ENCODE measurements at places on chromosomes 3 and 15.

GRCh38 chr15:96959501-96959900 is 629.0 kb downstream of the NR2F2 start:
- no peak for DNase-seq

- DNase-seq = no peak
Measured at GRCh38 chr15:26561130-26561529, 211.7 kb downstream of the GABRB3 start.

GRCh38 chr3:50604628-50605588 is 6.7 kb downstream of the CISH start:
- DNase-seq = peak; percentile 69

- no peak for DNase-seq
Measured at GRCh38 chr3:45309876-45310275, 78.5 kb upstream of the LARS2 start.

GRCh38 chr15:43440721-43441281 is 52.2 kb downstream of the TP53BP1 start:
- no peak for DNase-seq

DNA sequence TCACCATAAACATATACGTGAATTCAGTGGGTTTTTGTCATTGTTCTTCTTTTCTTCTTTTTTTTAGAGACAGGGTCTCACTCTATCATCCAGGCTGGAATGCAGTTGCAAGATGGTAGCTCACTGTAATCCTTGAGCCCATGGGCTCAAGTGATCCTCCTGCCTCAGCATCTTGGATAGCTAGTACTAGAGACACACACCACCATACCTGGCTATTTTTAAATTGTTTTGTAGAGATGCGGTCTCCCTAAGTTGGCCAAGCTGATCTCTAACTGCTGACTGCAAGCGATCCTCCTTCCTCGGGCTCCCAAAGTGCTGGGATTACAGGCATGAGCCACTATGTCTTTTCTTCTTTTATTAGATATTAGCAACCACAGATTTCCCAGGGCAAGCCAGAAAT is 220.6 kb downstream of the NLGN1 start:
- no peak for DNase-seq

DNA sequence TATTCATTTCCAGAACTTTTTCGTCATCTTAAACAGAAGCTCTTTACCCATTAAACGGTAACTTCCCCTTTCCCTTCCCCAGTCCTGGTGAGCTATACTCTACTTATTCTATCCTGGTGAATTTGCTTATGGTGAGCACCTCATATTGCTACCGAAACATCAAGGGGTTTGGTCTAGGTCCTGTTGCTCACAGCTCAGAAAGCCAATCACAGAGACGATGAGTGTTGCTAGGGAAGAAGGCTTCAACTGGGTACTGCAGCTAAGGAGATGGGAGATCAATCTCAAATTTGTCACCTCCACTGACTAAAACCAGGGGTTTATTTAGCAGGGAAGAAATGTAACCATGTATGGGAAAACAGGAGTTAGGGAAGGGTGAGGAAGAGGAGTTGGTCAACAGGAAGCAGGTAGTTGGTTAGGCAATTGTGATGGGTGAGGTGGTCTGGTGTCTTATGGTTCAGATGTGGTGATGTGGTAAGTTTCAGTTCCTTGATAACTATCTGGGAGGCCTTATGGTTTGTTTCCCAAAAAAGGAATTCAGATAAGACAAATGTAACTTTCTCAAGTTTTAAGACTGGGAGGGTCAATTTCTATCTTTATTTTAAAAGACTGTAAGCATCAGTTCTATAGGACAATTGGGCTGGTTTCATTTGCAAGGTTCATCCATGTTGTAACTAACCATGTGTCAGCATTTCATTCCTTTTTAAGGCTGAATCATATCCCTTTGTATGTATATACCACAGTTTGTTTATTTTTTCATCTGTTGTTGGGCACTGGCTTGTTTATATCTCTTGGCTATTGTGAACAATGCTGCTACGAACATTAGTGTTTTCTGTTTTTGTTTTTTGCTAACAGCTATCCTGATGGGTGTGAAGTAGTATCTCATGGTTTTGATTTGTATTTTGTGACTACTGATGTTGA is 24.3 kb downstream of the ARHGAP11B start:
- no peak for DNase-seq

GRCh38 chr15:38192496-38192895 is 60.1 kb upstream of the SPRED1 start:
- no peak for DNase-seq

DNA sequence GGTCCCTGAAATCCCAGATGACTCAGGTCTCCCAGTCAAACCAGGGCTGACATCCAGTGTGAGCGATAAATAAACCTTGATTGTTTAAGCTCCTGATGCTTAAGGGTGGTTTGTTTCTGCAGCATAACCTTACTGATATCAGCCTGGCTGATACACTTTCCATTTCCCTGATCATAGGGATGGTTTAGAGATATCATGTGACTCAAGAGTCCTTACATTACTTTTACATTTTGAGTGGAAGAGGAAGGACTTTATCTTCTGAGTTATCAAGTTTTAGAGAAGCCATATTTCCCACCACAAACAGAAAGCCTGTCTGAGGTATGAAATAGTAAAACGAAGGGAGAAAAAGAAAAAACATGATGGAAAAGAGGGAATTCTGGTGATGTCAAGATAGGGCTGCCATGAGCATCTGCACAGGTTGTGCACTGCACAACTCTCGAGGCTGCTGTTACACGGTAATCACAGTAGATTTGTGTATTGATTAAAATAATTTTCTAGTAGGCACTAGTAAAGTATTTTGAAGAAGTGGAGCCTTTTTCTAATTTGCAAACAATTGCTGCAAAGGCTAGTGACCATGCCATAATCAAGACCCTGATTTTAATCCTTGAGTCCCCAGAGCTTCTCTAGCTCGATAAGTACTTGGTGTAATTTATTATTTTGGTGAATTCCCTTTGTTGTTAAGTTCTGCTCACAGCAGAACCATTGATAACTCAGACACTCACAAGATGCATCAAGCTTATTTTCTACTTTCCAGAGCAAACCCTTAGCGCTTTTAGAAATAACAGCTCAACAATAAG is 34.1 kb upstream of the FBLN2 start:
- DNase-seq = no peak

- DNase-seq = no peak
Measured at GRCh38 chr3:153003441-153003840, 158.6 kb upstream of the RAP2B start.

DNA sequence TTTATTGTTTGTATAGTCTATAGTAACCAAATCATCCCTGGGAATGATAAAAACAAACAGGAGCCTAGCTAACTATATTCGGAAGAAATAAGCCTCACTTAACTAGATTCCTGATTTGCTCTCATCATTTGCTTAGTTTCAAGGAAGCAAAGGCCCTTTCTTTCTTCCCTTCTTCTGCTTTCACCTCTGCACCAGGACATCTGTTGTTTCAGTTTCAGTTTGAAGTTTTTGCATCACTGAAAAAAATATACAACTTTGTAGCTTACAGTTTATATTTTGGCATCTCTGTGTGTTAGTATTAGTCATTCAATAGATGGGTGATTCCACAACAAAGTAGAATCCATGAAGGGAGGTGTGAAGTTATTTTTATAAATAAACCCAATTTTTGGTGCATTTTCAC is 113.6 kb upstream of the SNTN start:
- DNase-seq = no peak

DNA sequence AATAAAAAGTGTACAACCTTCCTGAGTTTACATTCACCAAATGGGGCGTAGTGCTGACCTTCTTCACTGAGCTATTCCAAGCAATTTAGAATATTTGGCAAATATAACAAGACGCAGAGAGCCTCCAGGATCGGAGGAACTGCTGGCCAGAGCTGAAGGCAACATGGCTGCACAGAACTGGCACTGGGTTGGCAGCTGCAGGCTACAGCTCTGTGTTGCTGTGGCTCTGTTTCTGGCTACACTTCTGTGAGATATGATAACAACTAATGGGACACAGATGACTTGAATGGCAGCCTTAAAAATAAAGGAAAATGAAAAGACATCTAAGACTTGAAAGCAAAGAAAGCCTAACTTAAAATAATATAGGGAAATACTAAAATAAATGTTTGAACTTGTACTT is 10.8 kb upstream of the SLC6A20 start:
- DNase-seq = peak; percentile 28

DNA sequence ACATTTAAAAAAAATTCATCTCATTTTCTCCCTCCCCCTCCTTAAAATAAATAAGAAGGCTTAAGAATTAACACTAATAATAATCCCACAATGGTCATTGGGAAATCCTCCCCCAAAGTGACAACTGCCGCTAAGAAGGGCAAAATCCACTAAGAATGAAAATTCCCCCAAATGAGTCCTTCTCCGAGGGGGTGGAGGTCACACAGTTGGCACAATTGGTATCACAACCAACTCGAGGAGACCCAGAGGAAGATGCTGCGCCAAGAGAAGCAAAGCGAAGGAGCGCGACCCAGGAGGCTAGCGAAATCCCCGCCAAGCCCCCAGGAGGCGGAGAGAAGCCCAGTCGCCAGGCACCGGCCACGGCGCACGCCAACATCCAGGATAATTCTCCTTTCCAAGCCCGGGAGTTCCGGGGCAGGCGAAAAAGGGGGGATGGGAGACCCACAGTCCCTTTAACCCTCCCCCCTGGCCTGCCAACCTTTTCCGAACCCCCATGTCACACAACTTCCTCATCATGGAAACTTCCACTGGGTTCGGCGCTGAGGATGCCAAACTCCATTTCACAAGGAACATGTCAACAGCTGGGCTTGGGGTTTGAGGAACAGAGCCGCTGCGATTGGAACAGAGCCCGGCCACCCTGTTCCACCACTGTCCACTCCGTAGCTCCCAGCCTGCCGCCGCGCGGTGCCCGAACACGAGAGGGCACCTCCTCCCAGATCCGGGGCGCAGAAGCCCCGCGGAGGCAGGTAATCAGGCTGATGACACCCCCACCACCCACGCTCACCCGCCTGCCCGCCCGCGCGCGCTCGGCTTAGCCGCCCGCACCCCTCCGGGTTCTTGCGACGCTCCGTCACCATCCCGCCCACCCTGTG is 668 bp downstream of the THRB start:
- DNase-seq = peak; percentile 81

DNA sequence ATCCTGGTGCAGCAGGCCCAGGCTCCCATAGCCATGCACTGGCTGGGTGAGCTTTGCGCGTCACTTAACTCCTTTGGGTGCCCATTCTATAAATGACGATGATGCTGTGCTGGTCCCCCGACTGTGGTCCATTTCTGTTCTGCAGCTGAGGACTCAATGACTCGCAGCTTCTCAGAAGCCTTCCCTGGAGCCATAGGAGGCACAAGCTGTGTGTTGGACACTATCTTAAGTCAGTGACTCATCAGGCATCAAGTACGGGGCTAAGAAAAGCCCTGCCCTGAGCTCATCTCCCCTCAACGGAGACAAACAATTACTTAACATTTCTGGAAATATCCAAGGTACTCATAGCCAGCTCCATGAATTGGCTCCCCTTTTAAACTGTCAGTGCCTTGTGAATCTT is 13.8 kb upstream of the MUSTN1 start:
- DNase-seq = no peak

DNA sequence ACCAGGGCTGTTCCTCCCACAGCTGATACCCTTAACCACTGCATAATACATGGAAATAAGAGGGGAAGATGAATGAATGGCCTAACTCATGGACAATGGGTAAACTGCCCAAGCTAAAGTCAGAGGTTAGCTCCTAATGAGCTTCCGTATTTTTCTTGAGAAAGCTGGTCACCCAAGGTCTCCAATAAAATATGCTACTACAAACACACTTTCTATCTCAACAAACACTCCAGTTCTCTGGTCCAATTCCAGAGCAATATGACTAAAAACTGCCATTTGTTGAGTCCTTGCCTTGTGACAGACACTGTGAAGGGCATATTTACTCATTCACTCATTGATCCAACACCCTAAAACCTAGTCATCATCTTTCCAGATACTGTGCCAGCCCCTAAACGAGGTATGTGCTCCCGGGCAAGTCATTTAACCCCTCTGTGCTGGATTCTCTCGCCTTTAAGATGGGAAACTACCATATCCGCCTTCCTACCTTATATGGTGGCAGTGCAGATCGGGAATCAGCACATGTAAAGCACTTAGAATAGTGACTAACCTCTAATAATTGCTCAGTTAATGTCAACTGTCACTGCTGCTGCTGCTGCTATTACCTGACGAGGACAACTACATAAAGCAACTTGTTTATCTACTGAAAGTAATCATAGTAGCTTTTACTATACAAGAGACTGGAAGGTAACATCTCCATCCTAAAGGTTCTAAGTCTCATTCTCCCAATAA is 89.1 kb downstream of the XXYLT1 start:
- no peak for DNase-seq

GRCh38 chr3:117920253-117920898 is 1114.3 kb downstream of the IGSF11 start:
- DNase-seq = no peak

DNA sequence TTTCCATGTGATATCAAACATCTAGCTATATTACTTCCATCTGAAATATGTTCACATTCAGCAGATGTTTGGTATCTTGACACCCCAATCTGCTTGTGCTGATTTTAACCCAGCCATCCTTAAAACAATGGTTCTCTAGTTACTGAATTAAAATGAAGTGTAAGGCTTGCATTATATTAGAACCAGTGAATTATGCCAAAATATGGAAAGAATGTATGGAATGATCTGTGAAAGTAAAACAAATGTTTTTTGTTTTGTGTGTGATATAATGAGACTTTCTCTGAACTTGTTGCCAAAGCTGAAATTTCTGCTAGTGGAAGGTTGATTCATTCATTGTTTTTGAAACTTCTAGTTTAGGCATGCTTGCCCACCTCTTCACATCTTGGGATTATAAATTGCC is 317.1 kb downstream of the MEX3B start:
- no peak for DNase-seq

DNA sequence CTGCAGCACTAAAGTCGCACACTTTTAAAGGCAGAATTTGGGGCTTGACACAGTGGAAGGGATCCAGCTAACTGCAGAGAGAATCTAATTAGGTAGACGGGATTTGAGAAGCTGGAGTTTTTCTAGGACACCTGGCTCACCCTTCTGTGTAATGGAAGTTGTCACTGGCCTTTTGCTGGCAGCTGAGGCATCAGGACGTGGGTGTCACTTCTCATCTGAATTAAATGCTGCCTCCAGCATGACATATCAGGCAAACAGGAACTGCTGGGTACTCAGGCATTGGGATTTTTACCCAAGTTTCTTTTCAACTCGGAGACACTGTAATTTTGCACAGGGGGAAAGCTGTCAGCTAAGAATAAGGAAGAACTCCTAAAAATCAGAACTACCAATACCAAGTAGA is 861.9 kb upstream of the ARPP21 start:
- DNase-seq = no peak

DNA sequence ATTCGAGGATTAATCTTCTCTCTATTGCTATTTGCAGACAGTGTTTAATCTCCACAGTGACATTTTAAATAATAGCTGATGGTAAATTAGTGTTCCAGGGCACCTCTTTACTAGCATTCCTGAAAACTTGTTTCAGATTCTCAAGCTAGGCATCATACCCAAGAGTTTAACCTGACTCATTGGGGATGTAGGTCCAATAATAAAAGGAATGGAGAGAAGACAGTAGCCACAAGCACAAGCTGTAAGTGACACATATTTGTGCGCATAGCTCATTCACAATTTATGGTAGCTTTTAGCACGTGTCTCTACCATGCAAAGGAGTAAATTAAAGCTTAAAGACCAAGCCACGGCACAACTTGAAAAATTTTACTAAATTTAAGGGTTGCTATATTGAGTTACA is 171.3 kb upstream of the FAM3D start:
- no peak for DNase-seq

GRCh38 chr15:95975212-95975611 is 355.3 kb upstream of the NR2F2 start:
- DNase-seq = no peak

- no peak for DNase-seq
Measured at GRCh38 chr3:195366200-195366925, 76.5 kb downstream of the ACAP2 start.

- no peak for DNase-seq
Measured at GRCh38 chr3:70606018-70606417, 293.6 kb upstream of the MDFIC2 start.
